ENCODE measurements at places on chromosomes 6 and 20. TPM values are rescaled to one million over a fixed set of nuclear protein-coding genes. Genes with fewer than 3 reads are reported as not detected.

The PACSIN1 gene
- total RNA-seq, result 403 TPM

The ZNF133 gene
- 26.8 TPM for total RNA-seq

The FAM217A gene
- total RNA-seq, result not detected

The SMLR1 gene
- total RNA-seq, result not detected

The FOXF2 gene
- 3.5 TPM for total RNA-seq

The TREM1 gene
- 0.40 TPM for total RNA-seq
